H9 (cell line): ENCODE measurements at places on chromosomes 1 and 21. TPM values are rescaled to one million over a fixed set of nuclear protein-coding genes. Genes with fewer than 3 reads are reported as not detected.

MAP3K21 gene
- 11.6 and 11.7 TPM in 2 replicates for total RNA-seq

AQP10 gene
- total RNA-seq = not detected in 2 replicates

OR2AK2 gene
- total RNA-seq = not detected in 2 replicates

UBQLN4 gene
- 45.6 and 49.4 TPM in 2 replicates for total RNA-seq

IGSF3 gene
- 18.6 and 19.1 TPM in 2 replicates for total RNA-seq

ACOT11 gene
- 3.6 and 4.0 TPM in 2 replicates for total RNA-seq
